ENCODE measurements at places on chromosomes 6 and 20.

DNA sequence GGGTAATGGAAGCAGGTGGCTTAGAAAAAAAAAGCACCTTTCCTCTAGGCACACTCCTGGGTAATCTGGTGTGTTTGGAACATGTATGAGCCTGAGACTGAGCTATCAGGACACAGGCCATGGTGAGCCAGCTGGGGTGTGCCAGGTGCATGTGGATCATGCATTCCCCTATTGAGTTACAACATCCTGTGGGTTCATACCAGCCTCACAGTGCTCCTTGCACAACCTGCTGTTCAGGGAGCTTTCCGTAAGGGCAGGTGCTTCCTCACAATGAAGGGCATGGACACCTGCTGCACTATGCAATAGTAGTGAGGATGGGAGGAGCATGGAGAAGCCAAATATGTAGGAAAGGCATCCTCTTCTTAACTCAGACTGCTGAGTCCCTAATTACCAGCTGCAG lies 197.2 kb upstream of the SUPT3H start:
- DNase-seq = no peak

DNA sequence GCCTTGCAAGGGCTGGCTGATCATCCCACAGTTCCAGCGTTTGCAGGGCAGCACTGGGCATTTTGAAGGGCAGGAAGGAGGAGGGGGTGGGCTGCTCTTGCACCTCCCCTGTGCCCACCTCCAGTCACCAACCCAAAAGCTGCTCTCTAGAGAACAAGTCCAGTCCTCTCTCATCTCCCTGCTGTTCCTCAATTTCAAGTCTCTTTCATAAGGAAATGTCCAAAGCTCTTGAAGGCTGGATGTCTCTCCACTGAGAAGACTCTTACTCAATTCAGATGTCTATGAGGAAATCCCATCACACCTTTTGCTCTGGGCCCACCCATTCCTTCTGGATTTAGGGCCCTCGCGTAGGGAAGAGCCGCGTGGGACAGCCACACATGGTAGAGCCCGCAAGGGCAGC lies 31.7 kb downstream of the WRNIP1 start:
- DNase-seq = no peak

DNA sequence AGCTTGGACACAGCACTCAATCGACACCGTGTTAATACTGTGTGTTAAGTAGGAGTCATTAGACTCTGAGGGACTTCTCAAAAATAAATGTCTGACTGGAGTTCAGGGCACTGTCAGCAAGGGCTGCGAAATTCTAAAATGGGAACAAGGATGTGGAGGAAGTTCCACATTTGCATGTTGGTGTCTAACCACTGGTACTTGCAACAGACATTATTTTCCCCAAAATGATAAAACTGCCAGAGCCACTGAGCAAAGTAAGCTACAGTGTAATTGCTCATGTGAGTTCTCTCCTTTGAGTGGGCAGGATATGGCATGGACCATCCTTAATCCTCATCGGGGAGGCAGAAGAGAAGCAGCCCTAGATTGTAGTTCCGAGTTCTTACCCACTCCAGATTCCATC lies 215.9 kb downstream of the SLC24A3 start:
- DNase-seq = no peak

- no peak for DNase-seq
These were observed 28.4 kb upstream of the RSPO3 start for GRCh38 chr6:127090051-127090450.

DNA sequence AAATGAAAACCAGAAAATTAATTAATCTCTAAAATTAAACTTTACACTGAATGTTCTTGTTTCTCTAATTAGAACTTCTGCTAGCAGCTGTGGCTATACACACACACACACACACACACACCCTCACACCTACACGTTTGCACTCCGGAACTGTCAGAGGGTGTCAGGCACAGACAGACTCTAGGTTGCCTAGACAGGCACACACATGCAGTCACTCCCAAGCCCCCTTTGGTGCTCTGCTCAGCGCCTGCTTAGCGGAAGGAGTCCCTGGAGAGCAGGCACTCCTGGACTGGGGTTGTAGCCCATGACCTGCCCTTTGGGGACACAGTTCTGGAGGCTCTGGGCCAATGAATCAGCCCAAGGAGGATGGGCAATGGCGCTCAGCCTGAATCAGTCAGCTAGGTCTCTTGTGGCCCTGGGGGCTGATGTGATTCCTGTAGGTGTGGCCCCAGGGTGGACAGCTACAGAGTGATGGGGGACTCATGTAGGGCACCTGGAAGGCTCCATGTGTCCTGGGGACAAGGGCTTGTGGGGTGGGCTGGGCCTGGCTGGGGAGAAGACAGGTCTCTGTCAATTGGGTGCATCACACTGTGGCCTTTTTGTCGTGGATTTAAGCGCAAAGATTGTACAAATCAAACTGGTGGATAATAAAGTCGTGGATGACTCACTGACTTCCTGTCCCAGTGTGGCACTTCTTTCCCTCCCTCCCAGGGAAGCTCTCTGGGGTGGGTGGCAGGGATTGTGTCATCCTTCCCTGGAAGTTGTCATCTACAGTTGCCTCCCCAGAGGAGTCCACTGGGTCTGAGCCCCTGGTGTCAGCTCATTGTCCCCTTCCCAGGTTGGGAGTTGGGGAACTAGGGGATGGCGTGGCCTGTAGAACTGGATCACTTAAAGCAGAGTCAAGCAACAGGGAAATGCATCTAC lies 8.8 kb downstream of the TMEM151B start:
- DNase-seq = no peak

All from pons (tissue), 1 donor.